ENCODE measurements at places on chromosomes 2 and 18.

- DNase-seq: no peak
Observed at GRCh38 chr2:219562049-219563020, 9.0 kb downstream of the OBSL1 start.

GRCh38 chr18:5463390-5463789 is 80.4 kb downstream of the EPB41L3 start:
- DNase-seq: no peak

- no peak for DNase-seq
Observed at GRCh38 chr2:18356676-18357075, 203.8 kb downstream of the RDH14 start.

- no peak for DNase-seq
Observed at GRCh38 chr2:179579800-179580199, 281.6 kb downstream of the ZNF385B start.

Data from activated T-cell treated with anti-CD3 and anti-CD28 coated beads for 48 hours (primary cell).